ENCODE measurements at places on chromosomes 2 and 18.

DNA sequence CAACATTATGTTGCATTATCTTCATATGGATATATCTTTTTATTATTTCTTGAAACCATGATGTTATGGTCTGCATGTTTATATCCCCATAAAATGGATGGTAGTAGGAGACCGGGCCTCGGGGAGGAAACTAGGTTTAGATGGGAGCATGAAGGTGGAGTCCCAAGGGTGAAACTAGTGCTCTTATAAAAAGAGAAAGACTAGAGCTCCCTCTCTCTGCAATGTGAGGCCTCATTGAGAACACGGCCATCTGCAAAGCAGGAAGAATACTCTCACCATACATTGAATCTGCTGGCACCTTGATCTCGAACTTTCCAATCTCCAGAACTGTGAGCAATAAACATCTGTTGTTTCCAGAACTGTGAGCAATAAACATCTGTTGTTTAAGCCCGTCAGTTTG lies 64.0 kb downstream of the NXPH2 start:
- DNase-seq: no peak

GRCh38 chr2:201574766-201575165 lies 68.5 kb downstream of the TMEM237 start:
- no peak for DNase-seq

DNA sequence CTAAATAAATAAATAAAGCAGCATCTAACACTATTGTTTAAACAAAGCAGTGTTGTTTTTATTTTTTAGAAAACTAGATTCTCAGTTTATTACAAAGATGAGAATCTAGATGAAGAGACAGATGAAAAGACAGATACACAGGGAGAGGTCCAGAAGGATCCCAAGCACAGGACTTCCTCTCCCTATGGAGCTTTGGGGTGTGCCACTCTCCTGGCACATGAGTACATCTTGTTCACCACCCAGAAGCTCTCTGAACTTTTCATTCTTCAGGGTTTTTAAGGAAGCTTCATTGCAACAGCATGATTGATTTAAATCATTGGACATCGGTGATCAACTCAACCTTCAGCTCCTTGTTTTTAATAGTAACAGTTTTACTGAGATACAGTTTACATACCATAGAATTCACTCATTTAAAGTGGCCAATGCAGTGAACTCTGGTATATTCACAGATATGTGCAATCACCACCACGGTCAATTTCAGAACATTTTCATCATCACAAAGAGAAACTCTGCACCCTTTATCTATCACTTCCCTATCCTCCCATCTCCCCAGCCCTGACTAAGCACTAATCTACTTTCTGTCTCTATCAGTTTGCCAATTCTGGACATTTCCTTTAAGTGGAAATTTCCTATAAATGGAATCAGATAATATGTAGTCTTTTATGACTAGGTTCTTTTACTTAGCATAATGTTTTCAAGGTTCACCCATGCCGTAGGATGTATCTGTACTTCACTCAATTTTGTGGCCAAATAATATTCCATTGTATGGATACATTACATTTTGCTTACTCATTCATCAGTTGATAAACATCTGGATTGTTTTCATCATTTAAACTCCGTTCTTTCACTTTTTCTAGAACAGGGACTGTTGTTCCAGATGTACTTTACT lies 62.3 kb upstream of the ZFP36L2 start:
- no peak for DNase-seq

- no peak for DNase-seq
Observed at GRCh38 chr2:159459279-159459678, 157.1 kb downstream of the BAZ2B start.

DNA sequence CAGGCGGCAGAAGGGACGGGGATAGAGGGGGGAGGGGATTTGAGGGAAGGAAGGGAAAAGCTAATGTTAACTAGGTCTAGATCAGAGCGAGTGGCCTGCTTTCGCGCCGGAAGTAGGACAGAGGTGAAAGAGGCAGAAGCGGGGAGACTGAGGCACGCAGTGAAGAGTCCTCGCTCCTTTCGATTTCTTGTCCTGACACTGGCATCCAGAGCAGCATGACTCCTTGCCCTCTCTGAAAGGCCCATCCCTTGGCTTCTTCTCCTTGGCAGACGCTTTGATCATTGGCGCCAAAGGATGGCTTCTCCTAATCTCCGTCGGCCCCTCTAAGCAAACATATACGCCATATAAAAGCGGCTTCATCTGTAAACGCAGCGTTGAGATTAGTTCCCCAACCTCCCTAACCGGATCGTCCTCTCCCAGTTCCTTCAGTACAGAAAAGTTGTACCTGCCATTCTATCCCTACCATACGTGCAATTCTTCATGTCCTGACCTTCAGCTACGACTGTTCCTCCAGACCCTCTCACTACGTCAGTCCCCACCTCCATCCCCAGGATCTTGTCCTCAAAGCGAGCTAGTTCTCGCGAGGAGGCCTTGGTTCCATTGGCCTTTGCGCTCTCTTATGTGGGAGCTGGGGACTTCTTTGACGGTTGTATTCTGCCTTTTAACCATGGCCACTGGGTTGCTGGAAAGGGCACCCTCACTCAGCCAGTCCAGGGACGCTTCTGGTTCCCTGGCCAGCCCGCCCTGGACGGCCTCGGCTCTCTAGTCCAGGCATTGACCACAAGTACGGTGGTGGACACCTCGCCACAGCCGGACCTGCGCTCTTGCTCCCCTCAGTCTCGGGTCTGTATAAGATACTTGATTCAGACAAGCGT lies 857 bp upstream of the NEUROD1 start:
- DNase-seq: no peak

DNA sequence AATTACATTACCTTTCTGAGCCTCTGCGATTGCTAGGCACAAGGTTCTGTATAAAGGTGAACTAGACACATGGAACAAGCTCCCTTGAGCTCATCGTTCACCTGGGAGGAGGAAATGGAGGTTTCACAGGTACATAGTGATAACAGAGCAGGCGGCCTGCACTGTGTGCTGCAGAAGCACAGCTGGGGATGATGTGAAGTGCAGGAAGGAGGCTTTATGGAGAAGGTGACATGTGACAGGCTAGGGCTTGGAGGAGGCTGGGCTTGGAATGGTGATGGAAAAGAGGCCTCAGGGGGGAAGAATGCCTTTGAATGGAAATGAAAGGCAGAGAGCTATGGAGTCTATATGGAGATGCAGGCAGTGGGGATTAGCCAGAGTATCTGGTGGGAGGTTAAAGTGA lies 22.9 kb downstream of the MARCHF4 start:
- no peak for DNase-seq

- no peak for DNase-seq
Observed at GRCh38 chr2:176812246-176812775, 400.3 kb upstream of the HNRNPA3 start.

- no peak for DNase-seq
Observed at GRCh38 chr2:121498731-121499130, 31.9 kb upstream of the RNU4ATAC start.

GRCh38 chr2:72014831-72015230 lies 132.8 kb downstream of the CYP26B1 start:
- no peak for DNase-seq

DNA sequence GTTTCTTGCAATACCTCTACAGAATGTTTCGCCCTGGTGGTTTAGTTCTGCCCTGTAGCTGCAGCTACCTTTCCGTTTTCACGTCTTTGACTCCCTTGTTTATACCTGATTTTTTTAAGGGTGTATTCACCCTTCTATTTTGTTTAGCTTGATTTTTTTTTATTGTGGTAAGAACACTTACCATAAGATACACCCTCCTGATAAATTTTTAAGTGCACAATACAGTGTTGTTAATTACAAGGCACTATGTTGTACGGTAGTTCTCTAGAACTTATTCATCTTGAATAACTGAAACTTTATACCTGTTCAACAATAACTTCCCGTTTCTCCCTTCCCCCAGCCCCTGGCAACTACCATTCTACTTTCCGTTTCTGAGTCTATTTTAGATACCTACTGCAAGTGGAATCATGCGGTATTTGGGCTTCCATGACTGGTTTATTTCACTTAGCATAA lies 48.9 kb upstream of the NABP1 start:
- no peak for DNase-seq

DNA sequence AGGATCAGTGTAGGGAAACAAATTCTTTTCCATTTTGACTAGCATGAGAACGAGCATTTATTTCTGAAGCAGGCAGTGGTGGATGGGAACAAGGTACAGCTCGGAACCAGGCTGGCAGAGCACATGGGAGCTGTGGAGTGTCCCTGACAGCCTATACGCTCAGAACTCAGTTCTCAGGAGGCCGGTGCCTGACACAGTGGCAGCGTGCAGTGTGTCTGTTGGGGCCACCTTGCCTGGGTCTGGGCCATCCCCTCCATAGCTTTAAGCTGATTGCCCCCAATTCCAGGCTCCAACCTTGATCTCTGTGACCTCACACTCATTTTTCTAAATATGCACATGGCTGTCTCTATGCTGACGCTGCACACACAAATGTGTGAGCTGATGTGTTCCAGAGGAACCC lies 54.5 kb upstream of the ATG16L1 start:
- no peak for DNase-seq

GRCh38 chr2:209958016-209958415 lies 44.4 kb upstream of the RPE start:
- no peak for DNase-seq

GRCh38 chr2:33056170-33056569 lies 109.4 kb downstream of the LTBP1 start:
- DNase-seq: no peak

- DNase-seq: no peak
Observed at GRCh38 chr2:219641390-219642068, 14.1 kb downstream of the SLC4A3 start.

- no peak for DNase-seq
Observed at GRCh38 chr18:35024965-35025364, 16.2 kb upstream of the MAPRE2 start.

DNA sequence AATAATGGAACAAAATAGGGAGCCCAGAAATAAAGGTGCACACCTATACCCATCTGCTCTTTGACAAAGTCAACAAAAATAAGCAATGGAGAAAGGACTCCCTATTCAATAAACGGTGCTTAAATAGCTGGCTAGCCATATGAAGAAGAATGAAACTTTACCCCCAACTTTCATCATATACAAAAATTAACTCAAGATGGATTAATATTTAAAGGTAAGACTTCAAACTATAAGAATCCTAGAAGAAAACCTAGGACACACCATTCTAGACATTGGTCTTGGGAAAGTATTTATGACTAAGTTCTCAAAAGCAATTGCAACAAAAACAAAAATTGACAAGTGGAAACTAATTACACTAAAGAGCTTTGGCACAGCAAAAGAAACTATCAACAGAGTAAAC lies 139.1 kb downstream of the DNAH7 start:
- DNase-seq: no peak

DNA sequence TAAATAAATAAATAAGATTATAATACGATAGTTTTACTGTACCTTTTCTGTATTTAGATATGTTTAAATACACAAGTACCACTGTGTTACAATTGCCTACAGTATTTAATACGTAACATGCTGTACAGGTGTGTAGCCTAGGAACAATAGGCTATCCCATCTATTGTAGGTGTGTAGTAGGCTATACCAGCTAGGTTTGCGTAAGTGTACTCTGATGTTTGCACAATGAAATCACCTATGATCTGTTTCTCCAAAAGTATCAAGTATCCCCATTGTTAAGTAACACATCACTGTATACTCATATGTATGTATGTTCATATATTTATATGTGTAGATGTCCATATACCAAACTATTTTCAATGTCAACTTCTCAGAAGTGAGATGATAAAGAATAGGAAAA lies 118.2 kb upstream of the RND3 start:
- no peak for DNase-seq

- peak; percentile 49 for DNase-seq
Observed at GRCh38 chr2:108988796-108989713, at the start of gene EDAR. TSS of gene EDAR (minus strand) at chr2:108989220. CDS start at chr2:108931014, 58,206 bp downstream.

- DNase-seq: no peak
Observed at GRCh38 chr2:11877764-11878163, 131.3 kb downstream of the LPIN1 start.

GRCh38 chr2:62136956-62137830 lies 58.7 kb upstream of the B3GNT2 start:
- DNase-seq: no peak

- no peak for DNase-seq
Observed at GRCh38 chr18:53906681-53907080, 317.8 kb downstream of the MBD2 start.

- DNase-seq: no peak
Observed at GRCh38 chr2:60370814-60371213, 182.6 kb downstream of the BCL11A start.

GRCh38 chr2:144597894-144598593 lies 78.1 kb upstream of the ZEB2 start:
- DNase-seq: no peak

- DNase-seq: no peak
Observed at GRCh38 chr2:234967201-234967869, 15.5 kb downstream of the SH3BP4 start.

DNA sequence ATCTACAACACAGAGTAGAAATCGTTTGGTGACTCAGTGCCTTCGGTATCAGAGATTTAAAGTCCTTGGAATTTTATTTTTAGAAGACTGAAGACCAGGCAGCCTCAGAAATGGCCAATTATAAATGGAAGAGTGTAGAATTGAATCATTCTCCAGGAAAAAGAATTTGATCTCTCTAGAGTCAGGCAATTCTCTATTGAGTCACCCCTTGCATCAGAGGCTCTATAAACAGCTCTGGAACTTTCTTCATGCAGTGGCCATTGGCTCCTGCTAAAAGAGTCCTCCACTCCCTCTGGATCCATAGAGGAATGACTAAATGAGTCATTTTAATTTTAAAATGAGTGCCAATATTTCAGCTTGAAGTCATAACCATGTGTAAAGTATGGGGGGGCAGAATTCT lies 816.2 kb downstream of the TDRD15 start:
- DNase-seq: no peak

- DNase-seq: no peak
Observed at GRCh38 chr2:200307724-200308545, 1.4 kb downstream of the SPATS2L start.

- DNase-seq: no peak
Observed at GRCh38 chr2:27133195-27133875, 1.1 kb downstream of the PREB start.

DNA sequence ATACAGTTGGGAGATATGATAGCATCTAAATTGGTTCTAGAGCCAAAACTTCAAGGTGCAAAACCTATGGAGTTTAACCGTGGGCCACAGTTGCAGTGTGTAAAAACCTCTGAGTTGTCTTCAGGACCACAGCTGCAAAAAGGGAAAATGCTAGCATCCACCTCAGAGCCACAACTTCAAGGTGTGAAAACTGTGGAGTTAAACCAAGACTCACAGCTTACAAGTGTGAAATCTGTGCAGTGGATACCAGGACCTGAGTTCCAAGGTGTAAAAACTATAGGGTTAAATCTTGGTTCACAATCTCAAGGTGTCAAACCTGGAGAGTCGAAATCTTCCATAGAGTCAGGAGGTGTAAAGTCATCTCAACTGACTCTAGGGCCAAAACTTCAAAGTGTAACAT lies 10.4 kb upstream of the ZNF512 start:
- no peak for DNase-seq

DNA sequence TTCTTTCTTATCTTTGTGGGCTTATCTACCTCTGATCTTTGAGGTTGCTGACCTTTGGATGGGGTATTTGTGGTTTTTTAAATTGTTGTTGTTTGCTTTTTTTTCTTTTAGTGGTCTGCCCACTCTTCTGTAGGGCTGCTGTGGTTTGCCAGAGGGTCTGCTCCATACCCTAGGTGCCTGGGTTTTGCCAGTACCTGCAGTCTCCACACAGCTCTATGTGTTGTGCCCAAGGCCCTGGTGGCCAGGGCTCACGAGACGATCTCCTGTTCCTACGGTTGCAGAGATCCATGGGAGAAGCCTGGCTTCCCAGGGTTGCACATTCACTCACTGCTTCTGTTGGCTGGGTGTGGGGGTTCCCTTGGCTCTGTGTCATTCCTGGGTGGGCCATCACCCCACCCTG lies 87.1 kb downstream of the PARD3B start:
- no peak for DNase-seq

- no peak for DNase-seq
Observed at GRCh38 chr18:61086657-61087056, 246.6 kb upstream of the CDH20 start.
